A549 treated with ZK216348 at 1 μM for 4 hours (cell line): ENCODE measurements at places on chromosomes 3 and 15. TPM values are rescaled to one million over a fixed set of nuclear protein-coding genes. Genes with fewer than 3 reads are reported as not detected.

Gene TERC
- total RNA-seq: not detected in 5 replicates

Gene GPR176
- total RNA-seq: 9.4 to 14.1 TPM (median 11.8 TPM) in 5 replicates

Gene PSTPIP1
- not detected in 5 replicates for total RNA-seq

Gene SCN11A
- total RNA-seq: 0.02 TPM in 2 of 5 replicates, not detected in the others

Gene A4GNT
- total RNA-seq: not detected in 5 replicates

Gene TRPC1
- 3.5 to 9.2 TPM (median 8.3 TPM) in 5 replicates for total RNA-seq

Gene RBP2
- not detected in 5 replicates for total RNA-seq

Gene GOLGA8R
- total RNA-seq: 0.14 to 0.34 TPM (median 0.24 TPM) in 5 replicates

Gene PRICKLE2
- total RNA-seq: 1.9 to 3.3 TPM (median 2.6 TPM) in 5 replicates

Gene LOXL1
- total RNA-seq: 0.34 to 1.7 TPM (median 0.55 TPM) in 5 replicates

Gene ADGRG7
- not detected in 5 replicates for total RNA-seq

Gene SPTSSB
- total RNA-seq: not detected in 5 replicates

Gene EPB42
- not detected in 5 replicates for total RNA-seq

Gene GNAT1
- 0.07 TPM in 1 of 5 replicates, not detected in the others for total RNA-seq

Gene NOX5
- total RNA-seq: 0.12 to 0.41 TPM (median 0.26 TPM) in 5 replicates

Gene GUCA1C
- not detected in 5 replicates for total RNA-seq

Gene ZPLD1
- total RNA-seq: 0.04 to 0.05 TPM in 2 of 5 replicates, not detected in the others

Gene C2CD4A
- 0.09 to 0.18 TPM (median 0.15 TPM) in 4 of 5 replicates, not detected in the other for total RNA-seq

Gene BTLA
- 0.08 TPM in 1 of 5 replicates, not detected in the others for total RNA-seq

Gene P2RY1
- 0.34 to 0.57 TPM (median 0.54 TPM) in 5 replicates for total RNA-seq

Gene CNTN6
- total RNA-seq: not detected in 5 replicates

Gene RASL12
- 0.08 to 0.19 TPM (median 0.15 TPM) in 5 replicates for total RNA-seq

Gene INKA1
- total RNA-seq: 1.1 to 3.0 TPM (median 2.3 TPM) in 5 replicates

Gene CLRN1
- total RNA-seq: not detected in 5 replicates

Gene CYP1A2
- not detected in 5 replicates for total RNA-seq

Gene ABHD6
- total RNA-seq: 9.3 to 11.9 TPM (median 11.4 TPM) in 5 replicates
